Dermis microvascular lymphatic vessel endothelial cell (primary cell): ENCODE measurements at places on chromosomes 6 and 20. TPM values are rescaled to one million over a fixed set of nuclear protein-coding genes. Genes with fewer than 3 reads are reported as not detected.

- DNase-seq: no peak
These were observed 149.4 kb upstream of the OGFRL1 start for GRCh38 chr6:71139249-71139648.

Gene CGA
- not detected in 2 replicates for total RNA-seq

Gene GRM4
- total RNA-seq: under 0.01 TPM in 1 of 2 replicates, not detected in the other

DNA sequence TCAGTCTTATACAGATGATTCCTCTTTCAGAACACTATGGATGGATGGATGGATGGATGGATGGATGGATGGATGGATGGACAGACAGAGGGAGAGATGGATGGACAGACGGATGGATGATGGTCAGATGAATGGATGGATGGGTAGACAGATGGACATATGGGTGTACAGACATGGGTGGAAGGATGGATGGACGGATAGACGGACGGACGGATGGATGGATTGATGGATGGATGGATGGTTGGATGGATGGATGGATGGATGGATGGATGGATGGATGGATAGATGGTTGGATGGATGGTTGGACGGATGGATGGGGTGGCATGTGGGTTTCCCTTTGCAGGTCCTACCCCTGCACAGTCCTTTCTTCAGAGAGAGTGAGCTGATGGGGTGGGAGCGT is 320.7 kb downstream of the CDH4 start:
- DNase-seq: no peak

- DNase-seq: no peak
These were observed 96.2 kb upstream of the BTN3A2 start for GRCh38 chr6:26268659-26269402.

- DNase-seq: no peak
These were observed 302.6 kb upstream of the ARID1B start for GRCh38 chr6:156474507-156475120.

DNA sequence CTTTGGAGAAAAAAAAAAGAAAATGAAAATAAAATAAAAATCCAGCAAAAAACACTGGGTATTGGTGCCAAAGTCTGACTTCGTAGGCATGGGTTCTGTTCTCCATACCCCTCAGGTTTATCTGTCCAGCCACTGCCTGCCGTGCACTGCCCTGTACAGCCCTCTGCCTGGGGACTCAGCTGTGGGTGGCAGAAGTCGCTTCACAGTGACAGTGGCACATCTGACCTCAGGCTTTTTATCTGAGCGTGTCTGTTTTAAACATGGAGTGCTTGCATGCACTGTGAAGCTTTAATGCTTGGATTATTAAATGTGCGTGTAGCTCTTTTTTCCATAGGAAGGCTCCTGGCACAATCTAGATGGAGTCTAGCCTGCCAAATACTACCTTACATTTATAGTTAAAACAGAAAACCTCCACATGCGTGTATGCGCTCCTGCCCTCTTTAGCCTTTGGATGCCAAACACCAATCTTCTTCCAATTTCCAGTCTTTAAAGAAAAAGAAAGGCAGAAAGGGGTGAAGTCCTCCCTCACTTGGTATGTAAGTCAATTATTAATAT is 375.5 kb downstream of the UTRN start:
- no peak for DNase-seq

Gene ASF1A
- 15.8 and 16.7 TPM in 2 replicates for total RNA-seq

DNA sequence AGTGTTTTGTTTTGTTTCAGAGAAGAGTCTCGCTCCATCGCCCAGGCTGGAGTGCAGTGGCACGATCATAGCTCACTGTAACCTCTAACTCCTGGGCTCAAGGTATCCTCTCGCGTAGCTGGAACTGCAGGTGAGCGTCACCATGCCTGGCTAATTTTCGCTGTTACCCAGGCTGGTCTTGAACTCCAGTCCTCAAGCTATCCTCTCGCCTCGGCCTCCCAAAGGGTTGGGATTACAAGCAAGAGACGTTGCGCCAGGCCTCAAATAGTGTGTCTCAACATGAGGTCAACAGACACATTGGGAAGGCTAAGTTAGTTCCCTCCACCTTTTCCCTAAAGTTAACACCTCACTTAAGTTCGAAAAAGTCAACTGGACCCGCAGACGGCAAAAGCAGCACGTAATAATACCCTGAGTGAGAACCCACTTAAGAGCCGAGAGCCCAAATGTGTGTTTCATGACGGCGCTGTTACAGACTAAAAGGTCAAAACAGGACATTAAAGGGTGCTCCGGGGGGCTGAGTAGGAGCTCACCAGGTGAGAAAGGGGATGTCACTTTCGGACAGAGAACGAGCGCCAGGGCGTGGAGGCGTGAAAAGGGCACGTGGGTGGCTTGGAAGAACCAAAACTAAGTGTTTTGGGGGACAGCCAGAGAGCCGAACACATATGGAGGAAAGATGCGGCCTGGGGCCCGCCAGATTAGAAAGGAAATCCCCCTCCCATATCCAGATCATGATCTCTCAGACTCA is 499 bp downstream of the TTI1 start:
- no peak for DNase-seq

DNA sequence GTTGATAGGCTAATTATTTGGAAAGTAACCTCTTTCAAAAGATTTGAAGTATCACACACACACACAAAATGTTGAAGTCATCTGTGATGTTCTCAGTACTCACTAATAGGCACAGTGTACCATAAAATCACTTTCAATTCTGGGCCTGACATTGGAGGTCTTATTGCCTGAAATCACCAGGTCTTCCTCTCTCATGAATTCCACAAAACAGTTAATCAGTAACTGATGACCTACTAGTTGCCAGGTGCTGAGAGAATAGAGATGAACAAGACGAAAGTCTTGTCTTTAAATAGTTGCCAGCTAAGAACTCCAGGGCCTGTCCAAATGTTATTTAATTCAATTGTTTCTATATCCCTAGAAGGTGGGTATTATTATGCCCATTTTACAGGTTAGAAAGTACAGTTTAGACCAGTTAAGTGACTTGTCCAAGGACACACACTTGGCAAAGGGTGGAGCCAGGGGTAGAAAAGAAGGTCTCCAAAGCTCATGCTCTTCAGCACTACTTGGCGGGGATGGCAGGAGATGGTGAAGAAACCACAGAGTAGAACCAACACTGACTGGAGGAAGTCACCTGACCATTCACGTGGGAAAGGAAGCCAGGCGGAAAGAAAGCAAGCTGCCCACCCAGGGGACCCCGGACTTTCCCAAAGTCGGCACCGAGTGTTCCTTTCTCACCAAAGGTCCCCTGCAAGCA is 116.4 kb downstream of the KIF6 start:
- no peak for DNase-seq

GRCh38 chr6:144064402-144065212 is 30.8 kb downstream of the SF3B5 start:
- DNase-seq: no peak

DNA sequence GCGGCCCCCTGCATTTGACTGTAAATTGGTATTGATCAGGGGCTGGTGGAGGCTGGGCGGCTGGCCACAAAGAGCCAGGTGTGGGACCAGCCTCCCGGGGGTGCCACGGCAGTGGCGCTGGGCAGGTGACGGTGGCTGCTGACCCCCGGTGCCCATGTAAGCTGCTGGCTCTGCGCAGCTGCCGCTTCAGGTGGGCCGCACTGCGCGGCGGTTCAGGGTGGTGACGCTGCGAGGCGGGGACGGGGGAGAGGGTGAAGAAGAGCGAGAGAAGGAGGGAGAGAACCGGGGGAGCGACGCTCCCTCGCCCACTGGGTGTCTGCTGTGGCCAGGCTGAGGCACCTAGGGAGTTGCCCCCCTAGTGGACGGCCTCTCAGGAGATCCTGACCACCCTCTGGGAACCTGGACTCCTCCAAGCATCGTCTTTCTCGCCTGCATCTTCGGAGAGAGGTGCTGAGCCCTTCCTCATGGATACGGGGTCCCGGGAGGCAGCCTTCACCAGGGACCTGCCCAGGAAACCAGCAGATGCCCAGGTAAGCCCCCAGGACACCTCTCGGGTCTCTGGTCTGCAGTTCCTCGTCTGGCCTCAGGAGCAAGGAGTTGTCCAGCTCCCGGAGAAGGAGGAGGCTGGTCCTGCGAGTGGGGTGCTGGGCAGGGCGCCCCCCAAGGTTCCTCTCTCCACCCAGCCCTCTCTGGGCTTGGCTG is 77.5 kb upstream of the GATA5 start:
- no peak for DNase-seq

GRCh38 chr6:30547454-30547853 is 8.8 kb downstream of the GNL1 start:
- no peak for DNase-seq

DNA sequence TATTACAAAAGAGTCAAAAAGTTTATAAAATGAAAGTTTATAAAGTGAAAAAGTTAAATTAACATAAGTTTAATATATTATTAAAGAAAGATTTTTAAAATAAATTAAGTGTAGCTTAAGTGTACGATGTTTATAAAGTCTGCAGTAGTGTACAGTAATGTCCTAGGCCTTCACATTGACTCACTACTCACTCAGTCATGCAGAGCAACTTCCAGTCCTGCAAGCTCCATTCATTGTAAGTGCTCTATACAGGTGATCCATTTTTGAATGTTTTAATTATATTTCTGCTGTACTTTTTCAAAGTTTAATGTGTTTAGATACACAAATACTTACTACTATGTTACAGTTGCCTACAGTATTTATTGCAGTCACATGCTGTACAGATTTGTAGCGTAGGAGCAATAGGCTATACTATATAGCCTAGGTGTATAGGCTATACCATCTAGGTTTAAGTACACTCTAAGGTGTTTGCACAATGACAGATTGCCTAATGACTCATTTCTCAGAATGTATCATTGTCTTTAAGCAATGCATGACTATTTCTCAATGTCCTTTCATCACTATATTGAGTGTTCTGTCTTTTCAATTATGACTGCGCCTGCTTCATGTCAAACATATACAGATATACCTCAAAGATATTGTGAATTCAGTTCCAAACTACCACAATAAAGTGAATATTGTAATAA is 1110.3 kb upstream of the MAP3K7 start:
- DNase-seq: no peak

DNA sequence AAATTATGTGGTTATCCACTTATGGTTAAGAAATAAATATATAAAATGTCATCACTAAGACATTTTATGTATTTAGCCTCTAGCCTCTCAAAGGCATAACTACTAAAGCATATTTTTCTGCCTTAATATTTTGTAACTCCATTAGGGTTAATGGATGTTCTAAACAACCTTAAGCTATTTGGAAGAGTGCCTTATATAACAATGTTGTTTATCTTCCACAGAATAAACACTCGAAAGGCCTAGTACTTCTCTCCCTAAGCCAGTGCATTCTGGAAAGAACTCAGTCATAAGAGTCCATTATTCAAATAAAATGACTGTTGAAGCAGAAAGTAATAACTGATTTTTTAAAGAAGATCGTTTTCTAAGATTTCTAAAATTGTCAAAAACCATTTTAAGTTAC is 15.0 kb upstream of the PRIM2 start:
- DNase-seq: no peak

DNA sequence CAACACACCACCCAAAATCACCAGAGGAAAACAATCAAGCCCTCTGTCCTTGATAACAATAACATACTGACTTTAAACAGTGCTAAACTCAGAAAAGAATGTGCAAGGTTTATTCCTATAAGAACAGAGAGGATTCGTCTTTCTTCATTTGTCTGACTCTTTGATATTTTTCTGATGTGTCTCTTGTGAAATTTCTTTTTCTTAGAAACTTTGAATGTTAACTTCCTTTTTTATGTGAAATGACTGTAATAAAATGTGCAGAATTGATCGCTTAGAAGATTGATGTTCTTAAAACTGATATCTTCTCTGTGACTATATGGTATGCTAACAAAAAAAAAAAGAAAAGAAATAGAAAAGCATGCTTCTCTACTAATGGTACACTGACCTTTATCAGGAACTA is 947.4 kb upstream of the CITED2 start:
- no peak for DNase-seq

Gene C6orf15
- not detected in 2 replicates for total RNA-seq

DNA sequence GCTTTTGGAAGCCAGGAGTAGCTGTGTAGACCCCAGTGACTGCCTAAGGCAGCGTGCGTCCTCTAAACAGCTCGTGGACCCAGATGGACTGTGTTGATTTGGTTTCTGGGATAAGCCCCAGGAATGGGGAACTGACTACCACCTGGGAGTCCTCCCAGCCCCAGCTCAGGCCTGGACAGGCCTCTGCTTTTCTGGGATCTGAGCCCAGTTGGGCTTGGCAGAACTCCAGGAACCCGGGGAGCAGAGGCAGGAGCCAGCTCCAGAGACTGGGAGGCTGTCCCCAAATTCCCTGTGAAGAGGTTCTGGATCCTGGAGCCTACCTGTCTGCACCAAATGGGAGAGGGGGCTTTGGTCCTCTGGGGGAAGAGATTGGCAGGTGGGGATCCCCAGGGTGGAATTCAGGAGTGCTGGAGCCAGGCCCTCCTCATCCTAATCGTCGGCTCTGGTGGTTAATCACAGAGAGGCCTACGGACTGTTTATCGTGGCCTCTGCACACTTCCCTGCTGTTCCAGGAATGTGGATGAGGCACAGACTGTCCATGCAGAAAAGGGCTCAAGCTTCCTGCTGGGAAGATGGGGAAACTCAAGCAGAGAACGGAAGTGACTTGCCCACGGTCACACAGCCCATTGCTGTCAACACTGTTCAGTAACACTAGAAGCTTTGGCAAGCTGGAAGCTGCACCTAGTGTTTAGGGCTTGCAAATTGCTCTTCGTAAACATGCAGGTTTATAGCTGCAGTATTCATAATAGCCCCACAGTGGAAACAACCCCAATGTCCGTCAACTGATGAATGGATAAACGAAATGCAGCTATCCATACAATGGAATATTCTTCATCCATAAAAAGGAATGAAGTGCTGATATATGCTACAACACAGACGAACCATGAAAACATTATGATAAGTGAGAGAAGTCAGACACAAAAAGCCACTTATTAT is 100.6 kb downstream of the KCNB1 start:
- peak; percentile 3 for DNase-seq

DNA sequence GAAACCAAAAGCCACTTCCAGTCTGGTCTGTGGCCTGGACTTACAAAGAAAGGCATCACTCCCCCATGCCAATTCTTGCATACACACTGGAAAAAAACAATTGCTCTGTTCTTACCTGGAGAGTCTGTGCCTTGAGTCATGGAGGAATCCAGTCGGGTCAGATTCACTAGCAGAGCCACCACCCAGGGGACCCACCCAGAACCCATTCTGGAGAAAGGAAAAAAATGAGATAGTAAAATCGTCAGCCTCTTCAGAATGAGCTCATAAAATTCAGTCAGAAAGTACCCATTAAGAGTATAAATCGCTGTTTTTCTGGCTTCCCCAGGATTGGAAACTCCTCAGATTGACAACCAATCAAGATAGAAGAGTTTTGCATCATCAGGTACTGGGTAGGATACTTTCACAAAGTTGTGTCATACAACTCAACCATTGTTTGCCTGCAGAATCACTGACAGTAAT is at the start of gene HLA-DOB:
Gene HLA-DOB, minus strand, starts transcription at position 257 of the 459 bp plus-strand sequence. Its CDS starts 51 bp downstream, at position 206.
- peak; percentile 41 for DNase-seq

GRCh38 chr6:6640926-6641325 is 52.4 kb downstream of the LY86 start:
- DNase-seq: no peak

Gene KIAA0408
- not detected in 2 replicates for total RNA-seq
